ENCODE measurements at places on chromosomes 2 and 18. TPM values are rescaled to one million over a fixed set of nuclear protein-coding genes. Genes with fewer than 3 reads are reported as not detected.

DNA sequence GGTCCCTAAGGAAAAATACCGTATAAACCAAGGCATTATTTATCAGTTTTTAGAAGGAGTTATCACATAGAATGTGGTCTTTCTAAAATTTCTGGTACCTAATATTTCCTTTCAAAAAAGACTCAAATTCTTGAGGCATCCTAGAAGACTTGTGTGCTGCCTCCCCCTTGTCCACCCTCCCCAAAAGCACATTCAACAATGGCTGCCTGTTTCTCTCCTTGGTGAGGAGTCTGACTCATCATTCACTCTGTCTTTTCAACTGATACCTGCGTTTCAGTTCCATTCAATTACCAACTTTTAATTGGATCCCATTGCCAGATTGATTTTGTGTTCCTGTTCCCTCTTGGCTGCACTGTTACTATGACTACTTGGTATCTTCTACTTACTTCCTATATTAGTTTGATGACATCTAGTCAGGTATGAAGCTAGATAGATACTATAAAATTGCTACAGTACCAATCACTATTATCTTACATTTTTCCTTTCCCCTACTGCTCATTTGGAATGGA lies 72.9 kb downstream of the XRCC5 start:
- DNase-seq: no peak

- no peak for DNase-seq
Measured at GRCh38 chr2:168152902-168153530, 94.4 kb downstream of the STK39 start.

DNA sequence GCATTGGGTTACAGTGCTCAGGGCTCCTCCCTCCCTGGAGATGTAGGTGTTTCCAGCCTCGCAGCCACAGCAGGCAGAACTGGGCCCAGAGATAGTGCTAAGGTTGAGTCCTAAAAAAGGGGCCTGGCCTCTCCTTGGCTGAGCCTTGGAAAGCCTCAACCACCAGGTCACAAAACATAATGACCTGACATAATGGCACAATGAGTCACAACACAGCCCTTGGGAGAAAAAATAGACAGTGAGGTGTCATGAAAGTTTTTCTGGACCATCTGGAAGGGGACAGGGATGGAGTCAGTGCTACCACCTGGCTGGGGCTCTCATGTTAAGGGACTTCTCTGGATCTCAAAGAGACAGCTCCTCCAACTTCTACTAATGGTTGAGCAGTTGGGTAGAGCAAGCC lies 92.4 kb upstream of the LCLAT1 start:
- DNase-seq: no peak

DNA sequence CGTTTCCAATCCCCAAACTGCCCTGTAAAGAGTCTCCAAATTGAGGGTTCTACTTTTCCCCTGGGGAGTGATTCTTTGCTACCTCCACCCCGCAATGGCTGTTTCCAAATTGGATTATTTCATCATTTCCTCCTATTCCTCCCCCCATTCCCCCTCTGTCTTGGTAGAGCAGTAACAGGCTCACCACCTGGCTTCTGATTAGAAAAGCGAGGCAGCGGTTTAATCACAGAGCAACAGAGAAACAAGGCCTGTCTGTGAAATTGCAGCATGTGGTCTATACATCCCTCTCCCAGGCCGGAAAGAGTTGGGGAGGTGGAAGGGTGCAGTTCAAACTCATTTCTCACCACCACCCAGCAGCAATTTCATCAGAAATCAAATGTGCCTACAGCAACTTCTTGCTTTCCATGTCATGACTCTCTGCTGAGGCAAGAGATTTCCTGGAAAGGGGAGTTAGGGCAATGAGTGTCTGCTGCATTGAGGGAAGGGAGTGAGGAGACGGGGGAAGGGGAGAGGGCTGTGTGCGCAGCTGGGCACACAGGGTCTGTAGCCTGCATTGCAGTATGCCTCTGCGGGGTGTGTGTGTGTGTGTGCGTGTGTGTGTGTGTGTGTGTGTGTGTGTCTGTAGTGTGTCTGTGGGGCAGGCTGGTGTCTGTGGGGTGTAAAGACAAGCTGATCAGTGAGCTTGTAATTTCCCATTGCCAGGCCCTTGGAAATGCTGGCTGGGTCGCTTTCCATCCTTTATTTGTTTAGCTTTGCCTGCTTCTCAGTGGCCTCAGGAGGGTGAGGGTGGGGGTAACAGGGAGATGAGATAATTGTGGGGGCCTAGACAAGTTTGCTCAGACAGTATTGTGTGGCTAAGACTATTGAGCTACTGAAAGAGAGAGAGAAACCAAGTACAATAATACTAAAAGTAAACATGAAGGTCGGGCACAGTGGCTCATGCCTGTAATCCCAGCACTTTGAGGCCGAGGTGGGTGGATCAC lies 13.5 kb upstream of the IGFBP2 start:
- no peak for DNase-seq

DNA sequence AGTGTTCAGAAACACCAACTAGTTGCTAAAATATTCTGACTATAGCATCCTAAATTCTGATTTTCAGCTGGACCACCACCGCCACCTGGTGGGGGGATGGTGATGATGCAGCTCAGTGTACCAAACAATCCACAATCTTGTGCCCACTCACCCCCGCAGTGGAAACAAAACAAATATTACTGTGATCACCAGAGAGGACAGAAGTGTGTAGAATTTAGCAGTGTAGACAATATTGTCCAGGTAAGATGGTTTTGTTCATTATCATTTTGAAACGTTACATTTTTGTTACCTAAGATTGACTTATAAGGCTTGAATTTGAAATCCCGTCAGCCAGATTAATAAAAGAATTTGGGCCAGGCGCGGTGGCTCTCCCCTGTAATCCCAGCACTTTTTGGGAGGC lies 31.7 kb upstream of the UBXN4 start:
- DNase-seq: no peak

DNA sequence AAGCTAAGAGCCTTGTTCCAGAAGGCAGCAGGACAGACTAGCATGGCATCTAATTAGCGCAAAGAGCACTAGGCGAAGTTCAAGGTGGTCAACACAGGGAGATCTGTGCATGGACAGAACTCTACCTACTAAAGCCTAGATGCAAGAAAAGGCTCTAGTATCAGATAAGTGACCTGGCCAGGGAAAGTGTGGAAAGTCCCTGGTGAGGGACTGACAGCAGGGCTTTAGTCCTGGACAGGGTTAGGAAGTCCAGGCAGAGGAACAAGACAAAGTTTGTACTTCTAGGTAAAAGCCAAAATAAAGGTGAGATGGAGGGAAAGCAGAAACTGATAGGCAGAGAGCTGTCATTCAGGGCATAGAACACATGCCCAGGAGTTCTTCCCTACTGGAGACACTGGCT lies 45.0 kb upstream of the PCBP1 start:
- DNase-seq: no peak

- DNase-seq: no peak
Measured at GRCh38 chr2:181461056-181461997, 4.1 kb downstream of the ITGA4 start.

UGT1A10 gene
- not detected for total RNA-seq

HSBP1L1 gene
- 1.4 TPM for total RNA-seq

SPHKAP gene
- total RNA-seq: not detected

SLC39A6 gene
- total RNA-seq: 21.8 TPM

SAG gene
- not detected for total RNA-seq

TMEM185B gene
- total RNA-seq: 31.3 TPM

All from pulmonary artery endothelial cell (primary cell).